ENCODE measurements at places on chromosomes 12 and 14.

- DNase-seq, result no peak
Observed at GRCh38 chr14:93970585-93970964, 5.8 kb downstream of the ASB2 start.

GRCh38 chr12:69042970-69043369, 110.0 kb upstream of the CPM start:
- DNase-seq, result no peak

GRCh38 chr14:61614693-61615092, 80.6 kb upstream of the HIF1A start:
- no peak for DNase-seq

GRCh38 chr12:104345234-104346066, 41.9 kb downstream of the EID3 start:
- DNase-seq, result no peak

DNA sequence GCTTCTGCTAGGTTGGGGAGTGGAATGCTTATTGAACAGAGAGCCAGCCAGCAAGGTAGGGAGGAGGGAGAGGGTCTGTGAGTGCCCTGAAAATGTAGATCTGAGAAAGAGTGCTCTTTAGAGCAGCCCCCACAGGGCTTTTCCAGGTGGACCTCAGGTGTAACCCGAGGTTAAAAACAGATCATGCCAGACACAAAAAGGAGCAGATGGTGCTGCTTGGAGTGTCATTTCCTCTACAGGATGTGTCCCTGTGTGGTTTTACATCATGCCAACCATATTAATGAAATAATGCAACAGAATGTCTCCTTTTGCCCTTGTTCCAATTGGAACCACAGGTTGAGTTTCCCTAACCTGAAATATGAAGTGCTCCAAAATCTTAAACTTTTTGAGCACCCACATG, 6.4 kb downstream of the SUSD6 start:
- DNase-seq, result no peak

- no peak for DNase-seq
Observed at GRCh38 chr12:39764944-39765560, 145.4 kb upstream of the ABCD2 start.

GRCh38 chr12:77998236-77998786, 167.6 kb downstream of the NAV3 start:
- no peak for DNase-seq

- DNase-seq, result no peak
Observed at GRCh38 chr12:128796439-128797118, 27.2 kb downstream of the SLC15A4 start.

- DNase-seq, result peak; percentile 39
Observed at GRCh38 chr14:88554457-88555286, at the start of gene PTPN21. PTPN21 (minus strand) TSS chr14:88555007; CDS start chr14:88550417, 4,590 bp downstream.

GRCh38 chr12:93813972-93814821, 137.0 kb downstream of the CRADD start:
- peak; percentile 21 for DNase-seq

- no peak for DNase-seq
Observed at GRCh38 chr12:133192847-133193246, 11.6 kb downstream of the ZNF268 start.

DNA sequence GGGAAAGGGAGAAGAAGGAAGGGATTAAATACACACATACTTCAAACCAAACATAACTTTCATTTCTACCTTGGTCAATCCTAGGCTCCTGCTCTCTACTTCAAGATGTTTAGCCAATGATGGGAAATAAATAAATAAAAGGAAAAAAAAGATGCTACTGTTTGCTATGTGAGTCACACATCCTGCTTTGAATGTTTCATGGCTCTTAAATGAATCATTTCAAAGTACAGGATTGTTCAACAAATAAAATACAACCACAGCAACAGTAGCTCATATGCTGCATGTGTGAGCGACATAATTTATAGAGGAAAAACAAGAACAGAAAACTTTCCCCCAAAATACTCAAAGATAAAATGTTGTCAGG, 54.3 kb upstream of the NPFF start:
- DNase-seq, result no peak

Measured in substantia nigra (tissue), 51 donors.